ENCODE measurements at places on chromosomes 6 and 20.
A peak's percentile ranks its signal among the peaks of the same experiment; 100 is the strongest.

- DNase-seq, result no peak
Observed at GRCh38 chr6:149075616-149076354, 241.7 kb upstream of the TAB2 start.

DNA sequence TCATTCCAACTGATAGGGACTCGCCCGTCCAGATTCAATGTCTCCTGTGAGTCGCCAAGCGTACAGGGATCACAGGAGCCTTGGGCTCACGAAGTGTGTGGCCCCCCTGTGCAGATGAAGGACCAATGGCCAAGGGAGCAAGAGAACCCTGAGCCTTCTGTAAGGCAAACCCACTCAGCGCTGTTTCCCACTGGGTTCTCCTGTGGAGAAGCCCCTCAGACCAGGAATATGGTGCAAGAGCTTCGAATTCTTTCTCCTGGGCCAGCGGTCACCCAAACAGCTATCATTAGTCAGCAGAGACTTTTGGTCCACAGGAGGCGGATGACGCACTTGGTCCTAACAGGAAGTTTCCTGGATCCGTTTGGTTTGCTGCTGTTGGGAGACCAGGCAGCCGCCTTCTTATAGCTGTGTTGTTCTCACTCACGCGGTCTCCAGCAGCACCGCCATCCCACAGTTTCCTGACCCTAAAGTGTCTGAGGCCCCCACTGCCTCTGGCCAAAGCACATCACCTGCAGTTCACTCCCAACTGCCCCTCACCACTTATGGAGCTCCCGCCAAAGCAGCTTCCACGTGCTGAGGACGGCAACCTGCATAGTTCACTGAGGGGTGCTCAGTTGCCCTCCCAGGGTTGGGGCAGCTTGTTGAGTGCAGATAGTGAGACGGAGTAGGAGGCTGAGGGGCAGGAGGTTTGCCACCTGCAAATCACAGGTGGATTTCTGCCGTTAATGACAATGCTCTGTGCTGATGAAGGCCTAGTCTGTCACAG lies 268.6 kb downstream of the ERMARD start:
- DNase-seq, result no peak

GRCh38 chr6:83921315-83921714 lies 61.8 kb downstream of the CYB5R4 start:
- no peak for DNase-seq

DNA sequence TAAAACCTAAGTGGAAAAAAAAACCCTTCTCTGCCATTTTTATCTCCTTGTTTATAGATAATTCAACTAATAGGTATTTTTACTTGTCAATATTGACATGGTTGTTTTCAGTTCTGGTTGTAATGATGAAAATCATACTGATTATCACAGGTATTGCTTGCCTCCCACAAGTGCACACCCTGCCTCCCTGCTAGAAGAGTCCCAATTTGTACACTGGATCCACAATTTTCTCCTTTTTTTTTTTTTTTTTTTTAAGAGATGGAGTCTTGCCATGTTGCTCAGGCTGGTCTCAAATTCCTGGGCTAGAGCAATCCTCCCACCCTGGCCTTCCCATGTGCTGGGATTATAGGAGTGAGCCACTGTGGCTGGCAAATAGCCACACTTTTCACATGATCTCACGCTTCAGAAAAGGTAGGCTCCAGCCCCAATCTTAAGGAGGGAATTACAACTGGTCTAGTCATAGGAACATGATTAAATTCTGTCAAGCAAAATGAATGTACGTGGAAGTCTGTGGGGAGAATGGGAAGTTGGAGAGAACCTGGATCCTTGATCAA lies 12.3 kb downstream of the DYNLT2 start:
- DNase-seq, result no peak

GRCh38 chr6:49662892-49663261 lies 26.2 kb upstream of the RHAG start:
- DNase-seq, result no peak

GRCh38 chr6:68635706-68636513 lies 828 bp downstream of the ADGRB3 start:
- no peak for DNase-seq

DNA sequence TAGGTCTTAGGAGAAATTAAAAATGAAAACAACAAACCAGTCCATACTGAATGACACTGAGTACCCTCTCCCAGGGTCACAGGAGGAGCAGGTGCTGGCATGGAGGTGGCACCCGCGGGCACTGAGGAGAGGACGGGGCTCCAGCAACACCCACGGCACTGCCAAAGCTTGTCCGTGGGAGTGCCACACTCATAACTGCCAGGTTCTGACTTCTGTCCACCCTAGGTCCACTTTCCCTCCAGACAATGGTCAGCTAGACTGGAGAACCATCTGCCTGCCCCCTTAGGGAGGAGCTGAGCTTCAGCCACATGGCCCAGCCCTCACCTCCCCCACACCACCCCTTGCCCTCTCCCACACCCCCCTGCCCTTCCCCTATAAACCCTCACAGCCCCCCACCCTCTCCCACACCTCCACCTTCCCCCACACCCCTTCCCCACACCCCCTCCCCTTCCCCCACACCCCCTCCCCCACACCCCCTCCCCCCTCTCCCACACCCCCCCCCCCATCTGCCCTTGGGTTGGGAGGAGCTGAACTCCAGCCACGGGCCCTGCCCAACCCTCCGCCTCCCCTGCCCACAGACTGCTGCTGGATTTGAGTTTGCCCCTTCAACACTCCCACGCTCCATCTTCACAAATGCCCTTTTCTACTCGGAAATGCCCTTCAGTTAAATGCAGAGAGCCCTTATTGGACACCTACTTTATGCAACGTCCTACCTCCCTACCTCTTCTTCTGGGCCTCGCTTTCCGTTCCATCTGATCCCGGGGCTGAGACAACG lies 129.6 kb downstream of the TAF4 start:
- peak; percentile 10 for DNase-seq

- DNase-seq, result no peak
Observed at GRCh38 chr6:28000351-28001045, 43.5 kb downstream of the OR2B6 start.

GRCh38 chr20:1618954-1619540 lies 762 bp downstream of the SIRPB1 start:
- no peak for DNase-seq

GRCh38 chr20:1906361-1907051 lies 11.3 kb downstream of the SIRPA start:
- DNase-seq, result no peak

- DNase-seq, result no peak
Observed at GRCh38 chr6:25168637-25169036, 110.5 kb upstream of the CARMIL1 start.

- no peak for DNase-seq
Observed at GRCh38 chr20:48364688-48365421, 462.9 kb downstream of the PREX1 start.

DNA sequence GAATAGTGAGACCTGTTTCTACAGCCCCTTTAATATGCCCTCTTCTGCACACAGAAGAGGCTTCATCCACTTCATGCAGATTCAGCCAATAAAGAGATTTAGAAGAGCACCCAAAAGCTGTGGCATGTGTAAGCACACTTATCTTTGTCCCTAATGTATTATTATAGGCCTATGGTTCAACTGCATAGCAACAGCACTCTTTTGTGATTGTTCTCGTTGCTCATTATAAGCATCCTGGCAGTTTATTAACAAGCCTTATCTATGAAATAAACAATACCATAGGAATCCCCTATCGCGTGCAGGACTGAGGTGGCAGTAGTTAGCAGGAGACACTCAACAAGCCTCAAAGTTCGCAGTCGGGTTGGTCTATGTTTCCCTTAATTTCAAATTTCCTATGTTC lies 138.5 kb upstream of the BEND6 start:
- no peak for DNase-seq

DNA sequence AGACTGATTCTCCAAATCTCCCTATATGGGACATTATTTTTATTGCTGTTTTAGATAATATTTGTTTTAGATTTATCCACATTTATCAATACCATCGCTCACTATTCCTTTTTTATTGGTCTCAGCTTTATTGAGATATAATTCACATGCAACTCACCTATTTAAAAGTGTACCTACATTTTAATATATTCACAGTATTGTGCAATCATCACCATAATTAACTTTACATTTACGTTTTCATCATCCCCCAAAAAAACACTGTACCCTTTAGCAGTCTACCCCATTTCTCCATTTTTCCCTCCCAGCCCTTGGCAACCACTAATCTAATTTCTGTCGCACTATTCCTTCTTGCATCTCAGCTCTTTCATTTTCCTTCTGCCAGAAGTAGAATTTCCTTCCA lies 110.8 kb upstream of the HDAC2 start:
- DNase-seq, result no peak

DNA sequence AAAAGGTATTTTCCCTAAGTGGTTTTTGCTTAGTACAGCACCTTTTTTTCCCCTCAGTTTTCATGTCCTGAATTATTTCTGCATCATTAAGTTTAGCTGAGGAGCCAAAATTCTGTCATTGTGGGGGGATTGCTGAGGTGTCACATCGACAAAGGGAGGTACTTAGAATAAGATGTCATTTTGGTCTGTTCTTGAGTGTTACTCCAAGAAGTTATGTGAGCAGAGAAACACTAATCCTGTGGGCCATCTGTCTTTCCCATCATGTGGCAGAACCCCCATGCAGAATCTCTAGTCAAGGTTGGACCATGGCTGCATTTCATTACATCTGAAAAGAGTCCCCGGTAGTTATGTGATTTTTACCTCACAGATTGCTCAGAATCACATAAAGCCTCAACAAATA lies 167.8 kb upstream of the CENPW start:
- no peak for DNase-seq

DNA sequence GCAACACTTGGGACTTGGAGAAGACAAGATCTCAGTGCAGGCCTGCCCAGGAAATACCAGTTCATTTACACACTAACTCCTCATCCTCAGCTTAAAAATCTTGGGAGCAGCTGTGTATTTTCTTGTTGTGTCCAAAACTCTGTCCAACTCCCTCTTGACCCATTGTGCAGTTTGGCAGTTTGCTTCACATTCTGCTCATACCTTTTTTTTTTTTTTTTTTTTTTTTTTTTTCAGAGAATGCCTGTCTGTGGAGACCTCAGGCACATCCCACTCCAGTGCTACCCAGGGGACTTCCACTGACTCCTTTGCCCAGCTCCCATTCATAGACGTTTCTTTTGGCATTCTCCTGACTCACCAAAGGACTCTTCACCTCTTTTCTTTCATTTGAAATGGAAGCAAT lies 265.8 kb upstream of the TCF21 start:
- peak; percentile 32 for DNase-seq

- no peak for DNase-seq
Observed at GRCh38 chr6:44739181-44739580, 351.7 kb downstream of the CDC5L start.

DNA sequence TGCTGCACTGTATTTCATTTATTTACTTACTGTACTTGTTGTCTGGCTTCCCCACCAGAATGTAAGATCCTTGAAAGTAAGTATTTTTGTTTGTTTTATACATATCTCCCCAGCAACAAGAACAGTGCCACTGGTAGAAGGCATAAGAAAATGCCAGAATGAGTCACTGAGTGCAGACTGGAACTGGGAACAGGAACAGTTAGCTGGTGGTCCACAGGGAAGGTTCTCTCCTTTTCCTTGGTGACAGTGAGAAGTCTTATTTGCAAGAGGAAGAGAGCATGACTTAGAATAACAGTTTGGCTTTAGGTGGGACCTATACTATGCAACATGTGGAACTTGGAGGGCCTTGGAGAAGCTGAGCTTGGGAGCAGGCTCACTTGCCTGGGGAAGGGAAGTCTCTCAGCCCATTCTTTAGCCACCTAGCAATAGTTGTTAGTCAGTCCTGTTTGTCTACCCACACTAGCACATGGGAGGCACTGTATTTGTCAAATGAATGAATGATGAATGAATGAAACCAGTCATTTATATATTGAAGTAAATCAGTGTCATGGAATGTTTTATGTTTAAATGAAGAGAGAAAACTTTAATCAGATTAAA lies 203.5 kb downstream of the KCNQ5 start:
- no peak for DNase-seq

GRCh38 chr20:29443819-29444218 lies 1813.6 kb upstream of the DEFB115 start:
- DNase-seq, result no peak

DNA sequence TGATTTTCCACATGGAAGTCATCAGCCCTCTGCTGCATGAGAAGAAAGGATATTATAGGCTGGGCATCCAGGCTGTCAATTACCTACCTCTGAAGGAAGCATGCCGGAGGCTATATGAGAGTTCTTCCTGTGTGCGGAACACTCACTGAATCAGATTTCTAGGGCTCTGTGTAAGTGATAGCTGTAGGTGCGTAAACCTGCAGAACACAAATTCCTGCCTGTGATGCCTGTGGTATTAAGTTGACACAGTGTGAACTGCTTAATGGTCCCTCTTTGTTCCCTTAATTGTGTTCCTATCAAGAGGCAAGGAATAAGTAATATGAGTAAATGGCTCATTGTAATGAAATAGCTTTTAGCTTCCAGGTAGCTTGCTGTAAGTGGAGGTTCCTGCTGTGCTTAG lies 103.3 kb downstream of the ANKS1A start:
- DNase-seq, result no peak

GRCh38 chr6:134111062-134111677 lies 58.7 kb upstream of the SLC2A12 start:
- DNase-seq, result no peak

- peak; percentile 44 for DNase-seq
Observed at GRCh38 chr6:17156112-17156921, 54.5 kb downstream of the STMND1 start.

GRCh38 chr6:114030767-114031166 lies 59.8 kb upstream of the HDAC2 start:
- no peak for DNase-seq

DNA sequence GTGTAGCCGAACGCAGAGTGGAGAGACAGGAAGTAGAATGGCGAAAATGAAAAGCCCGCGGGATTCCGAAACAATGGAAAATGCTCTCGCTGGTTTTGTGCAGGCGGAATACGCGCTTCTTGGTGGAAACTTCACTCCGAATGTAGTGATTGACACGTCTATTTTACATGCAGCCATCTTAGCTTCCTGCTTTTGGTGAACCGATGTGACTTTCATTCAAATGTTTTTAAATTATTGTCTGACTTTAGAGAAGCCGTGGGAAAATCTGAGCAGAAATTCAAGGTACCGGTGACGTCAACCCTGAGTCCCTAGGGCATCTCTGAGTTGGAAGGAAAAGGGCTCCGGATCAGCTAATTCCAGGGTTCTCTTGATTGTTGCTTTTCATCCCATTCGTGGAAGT lies 11.4 kb downstream of the GPX5 start:
- DNase-seq, result no peak

DNA sequence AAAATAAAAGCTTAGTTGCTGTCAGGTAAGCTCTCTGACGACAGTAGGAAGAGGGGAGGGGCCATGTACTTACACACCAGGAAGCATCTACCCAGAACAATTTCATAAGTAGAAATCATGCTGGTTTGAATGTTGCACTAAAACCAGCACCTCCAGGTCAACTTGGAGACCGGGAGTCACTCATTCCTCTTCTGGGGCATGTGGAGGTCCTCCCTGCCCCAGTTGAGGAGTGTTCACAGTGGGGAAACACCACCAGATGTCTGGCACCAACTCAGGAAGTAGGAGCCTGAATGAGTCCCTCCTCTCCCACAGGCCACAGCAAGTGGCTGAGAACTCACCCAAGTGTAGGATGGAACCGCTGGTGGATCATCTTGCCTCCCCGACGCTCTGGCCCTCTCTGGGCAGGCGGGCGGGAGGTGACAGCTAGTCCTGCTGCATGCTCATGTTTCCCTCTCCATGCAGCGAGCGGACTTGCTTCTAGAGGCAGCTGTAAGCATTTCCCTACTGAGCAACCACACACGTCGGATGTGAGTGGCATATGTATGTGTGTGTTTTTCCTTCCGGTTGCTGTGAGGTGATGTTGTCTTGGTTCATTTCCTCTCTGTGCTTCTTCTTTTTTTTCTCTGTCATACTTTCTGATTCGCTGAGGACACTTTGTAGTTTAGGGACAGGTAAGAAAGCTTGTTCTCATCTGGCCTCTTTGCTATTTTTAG lies 149.5 kb upstream of the NEDD9 start:
- DNase-seq, result no peak
